ENCODE measurements at places on chromosomes 5 and 9.

DNA sequence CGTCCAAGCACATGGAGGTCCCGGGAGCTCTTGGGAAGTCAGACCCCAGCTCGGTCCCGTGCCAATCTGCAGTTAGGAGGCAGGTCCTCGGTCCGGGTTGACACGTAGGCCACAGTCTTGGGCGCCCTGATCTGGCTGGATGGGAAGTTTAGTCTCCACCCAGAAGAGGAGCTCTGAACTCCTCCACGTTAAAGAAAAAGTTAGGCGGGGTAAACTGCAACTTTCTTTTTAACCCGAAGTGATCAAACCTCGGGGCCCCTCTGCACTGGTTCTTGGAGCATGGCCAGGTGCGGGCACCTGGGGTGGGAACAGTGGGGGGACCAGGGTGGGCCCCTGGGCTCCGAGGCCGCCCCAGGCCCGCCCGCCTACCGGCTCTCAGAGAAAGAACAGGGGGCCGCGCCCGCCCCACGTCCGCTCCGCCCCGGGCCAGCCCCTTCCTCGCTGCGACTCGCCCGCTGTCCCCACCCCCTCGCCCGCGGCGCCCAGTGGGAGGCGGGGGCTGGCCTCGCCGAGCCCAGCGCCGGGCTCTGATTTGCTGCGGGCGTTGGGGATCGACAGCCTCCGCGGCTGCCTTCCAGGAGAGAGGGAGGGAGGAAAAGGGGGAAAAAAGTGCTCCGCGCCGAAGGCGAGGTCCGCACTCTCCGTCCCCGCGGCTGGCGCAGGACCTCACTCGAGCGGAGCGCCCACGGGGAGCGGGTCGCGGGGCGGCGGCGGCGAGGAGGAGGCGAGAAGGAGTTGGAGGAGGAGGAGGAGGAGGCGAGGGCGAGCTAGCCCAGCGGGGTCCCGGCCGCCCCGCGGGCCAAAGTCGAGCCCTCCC lies at the start of gene COL5A1:
TSS of gene COL5A1 (plus strand) at position 631 of the 817 bp plus-strand sequence. CDS start 385 bp downstream, outside the sequence.
- DNase-seq: no peak

DNA sequence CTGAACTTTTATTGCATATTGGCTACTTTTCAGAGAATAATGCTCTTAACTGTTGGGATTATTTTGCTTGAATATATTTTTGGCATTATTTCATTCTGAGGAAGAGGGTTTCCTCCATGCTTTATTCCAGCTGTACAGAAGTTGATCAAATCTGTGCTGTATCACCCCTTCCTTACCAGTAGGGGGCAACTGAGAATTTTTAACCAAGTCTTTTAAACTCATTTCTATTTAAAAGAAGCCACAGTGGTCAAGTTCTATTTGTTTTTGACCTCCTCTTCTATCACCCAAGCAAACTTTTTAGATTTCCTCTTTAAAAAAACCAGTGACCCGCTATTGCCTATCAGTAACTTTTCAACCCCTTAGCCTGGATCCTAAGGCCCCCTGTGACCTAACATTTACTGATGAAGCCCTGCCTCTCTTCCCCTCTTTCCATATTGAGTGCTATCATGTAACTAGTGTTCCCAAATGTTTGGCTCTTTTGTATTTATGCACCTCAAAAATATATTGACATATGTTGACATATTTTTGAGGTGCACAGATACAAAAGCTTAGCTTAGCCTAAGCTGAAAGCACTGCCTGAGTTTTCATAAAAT lies 80.6 kb downstream of the FBXO4 start:
- DNase-seq: no peak

GRCh38 chr9:113695440-113695851 lies 180.7 kb upstream of the ZNF618 start:
- no peak for DNase-seq

DNA sequence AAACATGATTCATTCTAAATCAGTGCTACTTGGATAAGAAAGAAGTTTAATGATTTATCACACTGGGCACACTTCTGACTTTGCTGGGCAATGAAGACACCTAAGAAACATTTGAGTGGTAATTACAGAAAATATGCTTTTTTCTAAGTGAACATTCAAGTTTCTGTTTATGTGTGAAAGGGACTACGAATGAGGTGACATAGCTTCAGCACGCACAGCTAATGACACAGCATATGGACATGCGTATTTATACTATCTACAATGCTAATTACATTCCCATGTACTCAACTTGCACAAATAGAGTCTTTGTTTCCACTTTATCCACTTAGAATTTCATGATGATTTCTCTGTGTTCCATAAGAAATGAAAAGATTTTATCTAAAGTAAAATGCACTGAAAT lies 40.6 kb downstream of the FREM1 start:
- no peak for DNase-seq

DNA sequence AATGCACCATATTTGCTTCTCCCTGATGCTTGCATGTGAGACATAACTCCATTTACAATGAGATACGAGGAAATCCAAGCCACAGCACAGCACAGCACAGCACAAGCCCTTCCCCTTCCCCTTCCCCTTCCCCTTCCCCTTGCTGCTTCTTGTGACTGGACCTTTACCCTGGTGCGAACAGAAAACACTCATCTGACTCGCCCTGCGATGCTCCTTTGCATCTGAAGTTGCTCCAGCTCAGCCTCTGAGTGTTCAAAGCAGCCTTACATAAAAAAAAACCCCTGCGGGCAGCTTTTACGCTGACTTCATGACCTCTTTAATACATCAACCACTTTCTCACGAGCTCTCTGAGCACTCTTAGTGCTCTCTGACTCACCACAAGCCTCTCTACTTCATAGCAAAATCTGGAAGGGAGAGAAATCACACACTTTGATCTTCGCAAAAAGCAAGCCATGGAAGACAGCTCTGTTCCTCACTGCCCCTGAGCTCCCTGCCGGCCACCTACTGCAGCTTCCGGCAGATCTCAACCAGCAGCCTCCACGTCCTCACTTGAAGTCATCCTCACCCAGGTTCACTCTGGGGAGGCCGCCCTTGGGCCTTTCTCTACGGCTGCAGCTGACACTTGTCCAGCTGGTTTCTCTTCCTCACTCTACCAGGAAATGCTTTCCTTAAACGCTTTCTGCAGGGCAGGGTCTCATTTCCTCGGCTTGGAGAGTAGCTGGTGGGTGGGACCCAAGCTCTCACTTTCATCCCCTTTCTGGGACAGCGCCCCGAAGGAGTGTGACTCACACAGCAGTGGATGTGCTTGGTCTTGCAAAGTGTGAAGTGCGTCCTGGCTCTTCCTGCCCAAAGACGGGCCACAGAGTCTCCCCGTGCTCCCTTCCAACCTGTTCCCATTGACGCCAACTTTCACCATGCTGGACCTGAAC lies 5.3 kb downstream of the SLC34A1 start:
- no peak for DNase-seq

GRCh38 chr5:73027361-73027760 lies 71.5 kb downstream of the FCHO2 start:
- DNase-seq: no peak

GRCh38 chr5:114924769-114925168 lies 244.9 kb downstream of the TRIM36 start:
- no peak for DNase-seq

- DNase-seq: no peak
Measured at GRCh38 chr9:92952906-92953610, 5.7 kb downstream of the FGD3 start.

- no peak for DNase-seq
Measured at GRCh38 chr9:105051897-105052296, 123.9 kb upstream of the ABCA1 start.

GRCh38 chr9:126663661-126664072 lies 49.9 kb downstream of the LMX1B start:
- DNase-seq: no peak

GRCh38 chr9:93058355-93059010 lies at the start of gene SUSD3:
Gene SUSD3 (plus strand): TSS chr9:93058701. CDS start chr9:93058743, 42 bp downstream.
- peak; percentile 75 for DNase-seq

- no peak for DNase-seq
Measured at GRCh38 chr5:139669662-139670368, 21.7 kb downstream of the CXXC5 start.

DNA sequence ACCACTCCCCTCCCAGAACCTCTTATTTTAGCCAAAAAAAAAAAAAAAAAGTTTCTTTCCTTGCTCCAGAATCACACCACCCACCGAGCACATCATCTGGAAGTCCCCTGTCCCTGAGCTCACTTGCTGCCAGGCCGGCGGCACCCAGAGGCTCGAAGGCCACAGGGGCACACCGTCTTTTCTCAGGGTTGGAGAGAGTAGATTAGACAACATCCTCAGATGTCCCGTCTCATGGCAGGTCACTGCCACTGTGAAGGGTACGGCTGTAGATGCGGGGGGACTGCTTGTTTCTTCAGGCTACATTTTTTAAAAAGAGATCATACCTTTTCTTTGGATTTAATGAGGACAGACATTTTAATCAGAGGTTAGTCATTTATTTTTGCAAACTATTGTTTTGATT lies 109.0 kb downstream of the MVB12B start:
- no peak for DNase-seq

DNA sequence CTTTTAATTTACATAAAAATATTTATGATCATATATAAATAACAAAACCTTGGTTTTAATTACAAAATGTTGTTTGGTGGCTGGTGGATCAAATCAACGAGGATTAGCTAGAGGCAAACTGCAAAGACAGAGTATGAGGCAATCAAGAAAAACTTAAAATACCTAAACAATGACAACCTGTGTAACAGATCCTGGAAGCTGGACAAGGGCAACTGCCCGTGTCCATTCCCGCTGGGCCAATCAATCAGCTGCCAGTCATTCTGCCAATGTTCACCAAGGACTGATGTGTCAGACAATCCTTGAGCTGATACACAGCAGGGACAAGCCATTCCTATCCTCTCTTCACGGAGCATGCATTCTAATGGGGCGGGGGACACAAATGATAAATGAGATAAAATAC lies 3.2 kb upstream of the TENT4A start:
- no peak for DNase-seq

GRCh38 chr9:121682201-121682600 lies 30.8 kb downstream of the DAB2IP start:
- no peak for DNase-seq

DNA sequence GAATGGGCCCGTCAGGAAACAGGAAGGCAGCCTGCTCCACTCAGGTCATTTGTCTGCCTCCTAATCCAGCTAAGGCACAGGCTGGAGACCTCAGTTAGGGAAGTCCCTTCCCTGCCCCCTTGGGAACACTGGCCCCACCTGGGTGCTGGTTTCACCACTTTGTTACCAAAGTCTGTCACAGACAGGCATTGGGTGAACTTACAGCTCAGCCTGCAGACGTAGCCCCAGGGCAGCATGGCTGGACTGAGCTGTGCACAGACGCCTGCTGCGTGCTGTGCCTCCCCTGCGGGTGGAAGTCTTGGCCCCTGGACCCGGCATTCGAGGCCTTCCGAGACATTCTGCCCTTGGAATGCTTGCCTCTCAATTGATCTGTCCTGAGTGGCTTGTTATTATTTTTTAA lies 48.9 kb downstream of the TENT4A start:
- DNase-seq: no peak

GRCh38 chr9:136590821-136591752 lies 45.2 kb upstream of the NOTCH1 start:
- DNase-seq: no peak

- DNase-seq: no peak
Measured at GRCh38 chr5:59021837-59022514, 439.1 kb downstream of the RAB3C start.

DNA sequence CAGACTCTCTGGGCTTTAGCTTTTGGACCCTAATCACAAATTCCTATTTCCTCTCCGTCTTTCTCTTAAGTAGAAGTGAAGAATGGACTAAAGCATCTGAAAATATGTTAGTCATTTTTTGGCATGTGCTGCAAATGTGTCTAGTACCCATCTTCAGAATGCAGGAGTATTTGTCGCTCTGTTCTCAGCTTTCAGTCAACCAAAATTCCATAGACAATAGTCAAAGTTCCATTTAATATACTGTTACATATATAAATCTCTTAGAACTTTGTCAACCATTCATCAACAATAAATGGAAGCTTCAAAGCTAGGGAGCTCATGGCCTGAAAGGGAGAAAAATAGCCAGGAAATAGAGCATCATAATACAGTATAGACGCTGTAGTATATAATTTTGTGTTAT lies 509.4 kb downstream of the BNC2 start:
- DNase-seq: no peak

DNA sequence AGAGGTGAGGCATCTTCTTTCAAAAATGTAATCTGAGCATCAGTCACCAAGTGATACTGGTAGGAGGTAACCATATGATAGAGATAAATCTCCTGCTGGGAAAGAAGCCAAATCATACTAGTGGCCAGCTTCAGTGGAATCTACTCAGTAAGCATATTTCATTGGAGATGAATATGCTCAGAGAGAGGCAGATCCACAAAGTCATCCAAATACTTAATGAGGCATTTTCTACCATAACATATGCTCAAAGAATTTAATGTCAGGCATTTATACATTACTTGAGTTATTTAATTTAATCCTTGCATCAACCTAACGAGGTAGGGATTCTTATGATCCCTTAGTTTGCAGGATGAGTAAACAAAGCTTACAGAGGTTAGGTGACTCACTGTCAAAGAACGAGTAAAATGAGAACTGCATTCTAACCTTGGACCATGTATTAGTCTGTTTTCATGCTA lies 50.9 kb upstream of the DMRTA1 start:
- no peak for DNase-seq

DNA sequence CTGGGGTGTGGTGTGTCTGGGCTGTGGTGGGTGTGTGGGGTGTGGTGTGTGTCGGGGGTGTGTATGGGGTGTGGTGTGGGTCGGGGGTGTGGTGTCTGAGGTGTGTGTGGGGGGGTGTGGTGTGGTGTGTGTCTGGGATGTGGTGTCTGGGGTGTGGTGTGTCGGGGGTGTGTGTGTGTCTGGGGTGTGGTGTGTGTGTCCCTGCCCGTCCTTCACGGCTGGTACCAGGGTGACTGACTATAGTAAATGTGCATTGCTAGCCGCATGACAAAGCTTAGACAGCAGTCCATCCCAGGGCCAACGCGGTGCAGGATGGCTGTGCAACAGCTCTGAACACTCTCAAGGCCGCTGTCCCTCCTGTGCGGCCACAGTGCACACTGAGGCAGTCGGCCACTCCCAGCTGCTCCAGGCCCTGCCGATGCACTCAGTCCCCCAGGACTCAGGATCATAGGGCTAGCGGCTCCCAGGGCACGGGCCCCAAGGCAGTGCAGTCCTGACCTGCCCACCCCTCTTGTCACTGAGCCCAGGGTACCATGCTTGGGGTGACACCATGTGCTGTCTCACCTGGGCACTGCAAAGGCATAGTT lies 54.0 kb downstream of the SECISBP2 start:
- no peak for DNase-seq

DNA sequence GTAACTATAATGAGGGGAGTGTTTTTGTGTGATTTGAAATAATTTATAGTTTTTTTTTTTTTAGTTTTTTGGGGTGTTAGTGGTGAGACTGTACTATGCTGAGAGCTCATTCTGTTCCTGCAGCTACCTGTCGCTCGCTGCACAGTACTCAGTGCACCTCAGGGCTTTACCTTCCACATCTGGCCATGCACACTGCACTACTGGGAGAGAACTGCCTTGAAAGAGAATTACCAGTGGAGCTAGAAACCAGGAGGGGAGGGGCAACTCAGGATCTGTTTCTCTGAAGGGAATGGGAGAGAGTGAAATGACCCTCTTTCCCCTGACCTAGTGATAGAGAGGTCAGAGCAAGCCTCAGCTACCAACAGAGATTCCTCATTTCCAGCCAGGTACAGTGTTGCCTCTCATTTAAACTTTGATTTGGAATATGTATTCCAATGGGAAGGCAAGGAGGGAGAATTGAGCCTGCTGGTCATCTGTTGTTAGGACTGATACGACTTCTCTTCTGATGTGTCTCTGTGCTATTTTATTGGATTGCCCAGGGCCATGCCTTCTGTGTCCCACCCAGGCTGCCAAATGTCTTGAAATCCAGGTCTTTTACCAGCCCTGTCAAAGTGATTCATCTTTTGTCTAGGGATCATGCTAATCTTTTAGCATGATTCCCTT lies 8.9 kb downstream of the ATG10 start:
- no peak for DNase-seq

GRCh38 chr9:13705918-13706317 lies 426.4 kb upstream of the MPDZ start:
- no peak for DNase-seq

Measured in stimulated activated naive B cell treated with anti-CD40 and anti-IgM and Interleukin-4, amounts not matched to agents 10 μg/mL and 1 μg/mL and 100 μg/mL, for 72 hours (primary cell).